ENCODE measurements at places on chromosomes 2 and 18.
A peak's percentile ranks its signal among the peaks of the same experiment; 100 is the strongest.

- DNase-seq, result no peak
These were observed 77.1 kb upstream of the SLC39A10 start for GRCh38 chr2:195579776-195580555.

DNA sequence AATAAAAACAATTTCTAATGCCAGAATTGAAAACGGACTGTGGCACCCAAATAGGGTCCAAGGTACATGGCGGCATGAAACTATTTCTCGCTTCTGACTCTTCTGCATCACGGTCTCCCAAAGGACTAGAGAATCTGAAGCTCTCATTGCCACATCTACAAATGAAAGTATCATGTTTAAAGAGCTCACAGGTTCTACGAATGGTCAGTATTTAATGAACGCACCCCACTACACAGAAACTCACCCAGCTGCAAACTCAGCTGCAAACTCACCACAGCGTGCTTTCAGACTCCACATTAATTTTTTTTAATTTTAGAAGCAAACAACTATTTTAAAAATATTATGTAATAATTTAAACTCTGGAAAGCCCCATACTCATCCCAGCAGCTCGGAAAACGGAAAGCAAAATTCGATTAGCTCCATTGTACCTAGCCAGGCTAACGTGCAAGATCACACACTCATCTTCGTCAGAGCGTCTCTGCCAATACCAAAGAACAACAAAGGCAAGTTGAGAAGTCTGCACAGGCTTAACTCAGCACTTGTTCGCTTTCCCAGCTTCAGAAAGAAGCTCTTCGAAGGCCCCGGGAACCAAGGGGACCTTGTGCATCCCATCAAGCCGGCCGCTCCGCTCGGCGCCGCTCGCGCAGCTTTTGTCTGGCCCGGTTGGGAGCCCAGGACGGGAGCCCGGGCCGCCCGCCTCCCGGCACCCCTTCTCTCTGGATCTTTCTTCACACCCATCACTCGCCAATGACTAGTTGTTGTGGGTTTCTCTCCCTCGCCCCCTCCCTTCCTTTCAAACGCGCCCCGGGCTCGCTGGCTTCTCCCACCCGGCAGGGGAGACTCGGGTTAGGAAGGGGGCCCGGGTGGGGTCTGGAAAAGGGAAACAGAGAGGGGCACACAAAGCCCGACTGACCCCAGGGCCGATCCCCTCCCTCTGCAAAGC, 785 bp downstream of the CLASP1 start:
- peak; percentile 32 for DNase-seq

- DNase-seq, result peak; percentile 10
These were observed 28.2 kb downstream of the BCL2L11 start for GRCh38 chr2:111148925-111149324.

- DNase-seq, result peak; percentile 65
These were observed at the start of gene CYBRD1 for GRCh38 chr2:171522052-171522787. CYBRD1 (plus strand) TSS chr2:171522474; CDS start chr2:171522546, 72 bp downstream.

GRCh38 chr18:34495506-34495905, 214.6 kb upstream of the DTNA start:
- no peak for DNase-seq

DNA sequence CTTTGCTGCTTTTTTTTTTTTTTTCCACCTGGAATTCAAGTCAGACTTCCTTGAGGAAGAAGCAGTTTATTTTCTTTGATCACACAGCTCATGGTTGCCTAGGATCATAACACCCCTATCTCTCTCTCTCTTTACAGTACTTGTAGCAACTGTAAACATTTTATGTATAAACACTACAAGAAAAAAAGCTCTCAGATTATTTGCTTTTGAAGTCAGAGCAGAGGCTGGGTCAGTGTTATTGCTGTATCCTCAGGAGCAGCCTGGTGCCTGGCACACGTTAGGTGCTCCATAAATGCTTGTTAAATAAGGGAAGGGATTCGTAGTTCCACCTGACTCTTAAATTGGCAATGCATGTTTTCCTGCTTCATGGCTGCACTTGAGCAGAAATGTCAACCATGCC, 221.2 kb downstream of the TGIF1 start:
- no peak for DNase-seq

- no peak for DNase-seq
These were observed 2.7 kb upstream of the TNS1 start for GRCh38 chr2:218005486-218005885.

- no peak for DNase-seq
These were observed 86.1 kb upstream of the ITPRID2 start for GRCh38 chr2:181805228-181806038.

DNA sequence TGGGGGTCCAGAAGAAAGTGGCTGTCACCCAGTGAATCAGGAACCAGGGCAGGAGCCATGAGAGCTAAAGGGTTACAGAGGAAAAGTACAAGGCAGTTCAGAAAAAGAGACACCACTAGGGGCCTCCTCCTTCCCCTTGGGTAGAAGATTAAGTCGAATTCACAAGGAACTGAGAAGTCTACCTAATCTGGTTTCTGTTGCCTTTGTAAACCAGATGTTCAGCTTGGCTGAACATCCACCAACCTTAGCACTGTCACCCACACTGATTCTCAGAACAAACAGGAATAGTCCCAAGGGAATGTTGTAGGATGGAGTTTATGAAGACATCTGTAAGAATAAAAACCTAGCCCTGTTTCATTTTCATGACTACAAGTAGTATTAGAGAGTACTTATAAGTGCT, 90.4 kb upstream of the NOSTRIN start:
- DNase-seq, result no peak

DNA sequence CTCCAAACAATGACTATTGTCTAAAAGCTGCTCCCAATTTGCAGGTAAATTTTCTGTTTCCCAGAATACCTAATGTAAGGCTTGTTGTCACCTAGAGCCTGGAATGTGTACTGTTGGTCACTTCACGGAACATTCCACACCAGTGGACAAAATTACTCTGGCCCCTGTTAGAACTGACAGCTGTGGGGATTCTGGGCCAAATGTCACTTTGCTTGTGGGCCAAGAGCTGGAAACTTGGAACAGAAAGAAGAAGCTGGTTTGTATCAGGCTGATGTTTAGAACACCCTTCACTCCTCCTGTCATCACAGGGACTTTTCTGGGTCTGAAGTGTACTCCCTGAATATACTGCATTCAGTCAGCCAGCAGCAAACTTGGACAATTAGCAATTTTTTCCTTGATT, 495.6 kb upstream of the SYT4 start:
- DNase-seq, result no peak

DNA sequence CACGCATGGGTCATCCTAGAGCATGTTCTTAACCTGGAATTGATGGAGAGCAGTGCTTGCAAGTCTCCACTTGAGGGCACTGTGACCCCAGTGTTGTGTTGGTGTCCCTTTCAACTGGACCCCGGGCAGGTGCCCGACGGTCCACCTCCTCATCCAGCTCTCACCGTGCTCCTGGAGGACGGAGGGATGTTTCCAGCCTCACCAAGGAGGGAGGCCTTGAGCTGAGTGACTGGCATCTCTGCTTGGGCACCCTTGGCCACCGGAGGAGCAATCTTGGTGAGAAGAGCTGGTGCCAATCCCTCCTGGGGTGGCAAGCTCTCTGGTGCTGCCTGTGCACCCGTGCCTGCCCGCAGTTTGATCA, 45.4 kb upstream of the ASB18 start:
- no peak for DNase-seq

DNA sequence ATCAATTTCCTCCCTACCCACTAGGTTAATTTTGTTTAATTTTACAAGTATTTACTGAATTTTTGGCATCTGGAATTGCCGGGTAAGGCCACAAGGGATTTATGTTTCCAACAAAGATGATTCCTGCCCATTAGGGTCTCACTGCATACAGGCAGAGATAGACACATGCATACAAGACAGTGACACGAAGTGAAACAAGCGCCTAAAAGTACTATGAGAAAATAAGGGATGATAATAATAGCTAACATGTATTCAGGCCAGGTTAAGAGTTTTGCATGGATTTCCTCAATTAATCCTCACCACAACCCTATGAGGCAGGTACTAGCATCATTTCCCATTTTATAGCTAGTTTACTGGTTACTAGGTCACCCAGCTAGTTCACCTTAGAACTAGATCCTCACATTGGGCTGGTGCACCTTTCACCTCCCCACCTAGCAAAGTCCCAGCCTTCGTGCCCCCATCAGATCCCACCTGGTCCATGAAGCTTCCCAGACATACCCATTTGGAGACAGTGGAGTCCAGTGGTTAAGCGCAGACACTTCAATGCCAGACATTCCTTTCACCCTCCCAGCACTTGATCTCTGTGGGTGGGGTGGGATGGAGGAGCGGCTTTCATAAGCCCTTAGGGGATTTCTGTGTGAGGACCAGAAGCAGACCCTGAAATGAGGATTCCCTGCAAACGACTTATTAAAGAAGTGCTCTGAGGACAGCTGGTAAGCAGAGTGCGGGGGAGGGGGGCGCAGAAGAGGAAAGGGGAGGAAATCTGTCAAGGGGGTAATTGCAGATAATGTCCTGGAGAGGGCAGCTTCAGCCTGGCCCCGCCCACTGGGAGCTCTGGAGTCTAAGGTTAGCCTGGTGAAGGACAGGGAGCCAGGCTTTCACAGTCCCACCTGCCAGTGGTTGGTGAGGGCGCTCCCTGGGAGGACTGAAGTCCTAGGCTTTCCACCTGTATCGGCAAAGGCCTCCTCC, 5.8 kb upstream of the DGUOK start:
- peak; percentile 26 for DNase-seq

DNA sequence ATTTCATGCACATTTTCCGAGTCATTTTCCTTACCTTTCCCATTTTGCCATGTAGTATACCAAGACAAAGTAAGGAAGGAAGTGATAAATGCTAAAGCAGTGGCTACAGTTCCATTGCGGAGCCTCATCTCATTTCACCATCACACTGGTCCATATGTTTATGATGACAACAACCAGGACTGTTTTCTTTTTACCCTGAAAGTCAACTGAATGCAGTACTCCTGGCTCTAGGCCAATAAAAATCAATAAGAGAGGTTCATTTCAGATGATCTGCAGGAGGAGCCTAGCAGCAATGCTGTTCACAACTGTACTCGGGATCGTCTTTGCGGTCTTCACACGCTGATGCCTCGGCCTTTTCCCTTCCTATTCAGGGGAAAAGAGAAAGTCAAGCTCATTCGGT, 4.7 kb downstream of the MGAT4A start:
- DNase-seq, result peak; percentile 16

DNA sequence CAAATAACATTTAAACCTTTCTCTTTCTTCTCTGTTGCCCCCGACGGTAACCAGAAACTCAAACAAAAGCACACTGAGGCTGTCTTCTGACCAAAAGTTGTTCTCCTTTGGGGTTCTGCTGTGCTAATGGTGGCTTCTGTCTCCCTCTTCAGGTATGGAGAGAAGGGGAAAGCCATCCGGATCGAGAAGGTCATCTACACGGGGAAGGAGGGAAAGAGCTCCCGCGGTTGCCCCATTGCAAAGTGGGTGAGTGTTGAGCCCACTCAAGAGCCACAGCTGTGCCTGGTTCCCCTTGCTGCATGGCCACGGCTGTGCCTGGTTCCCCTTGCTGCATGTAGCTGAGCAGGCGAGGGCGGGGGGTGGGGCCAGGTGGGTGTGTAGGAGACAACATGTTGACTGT, 67.4 kb downstream of the BOLA3 start:
- DNase-seq, result no peak

GRCh38 chr2:55026202-55026601, 24.0 kb downstream of the RTN4 start:
- DNase-seq, result no peak

GRCh38 chr18:28794459-28795245, 617.7 kb upstream of the CDH2 start:
- no peak for DNase-seq

- DNase-seq, result peak; percentile 32
These were observed 69.1 kb downstream of the NCAPH start for GRCh38 chr2:96404446-96405373.

GRCh38 chr2:6352906-6353515, 512.7 kb downstream of the CMPK2 start:
- no peak for DNase-seq

DNA sequence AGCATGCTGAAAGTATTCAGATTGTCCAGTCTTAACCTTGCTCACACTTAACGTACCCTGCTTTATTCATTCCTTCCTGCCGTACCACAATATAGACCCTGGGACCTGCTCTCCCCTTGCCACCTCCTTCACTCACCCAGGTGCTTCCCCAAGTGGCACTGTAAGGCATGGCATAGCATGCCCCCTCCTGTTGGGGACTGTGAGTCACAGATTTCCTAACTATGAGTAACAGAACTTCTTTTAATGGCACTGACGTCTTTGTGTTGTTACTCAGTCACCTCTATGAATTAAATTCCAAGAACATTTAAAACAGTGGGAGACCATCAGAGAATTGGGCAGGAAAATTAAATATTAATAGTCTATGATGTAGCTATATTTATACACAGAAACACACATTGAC, 117.2 kb downstream of the CTNNA2 start:
- DNase-seq, result no peak

DNA sequence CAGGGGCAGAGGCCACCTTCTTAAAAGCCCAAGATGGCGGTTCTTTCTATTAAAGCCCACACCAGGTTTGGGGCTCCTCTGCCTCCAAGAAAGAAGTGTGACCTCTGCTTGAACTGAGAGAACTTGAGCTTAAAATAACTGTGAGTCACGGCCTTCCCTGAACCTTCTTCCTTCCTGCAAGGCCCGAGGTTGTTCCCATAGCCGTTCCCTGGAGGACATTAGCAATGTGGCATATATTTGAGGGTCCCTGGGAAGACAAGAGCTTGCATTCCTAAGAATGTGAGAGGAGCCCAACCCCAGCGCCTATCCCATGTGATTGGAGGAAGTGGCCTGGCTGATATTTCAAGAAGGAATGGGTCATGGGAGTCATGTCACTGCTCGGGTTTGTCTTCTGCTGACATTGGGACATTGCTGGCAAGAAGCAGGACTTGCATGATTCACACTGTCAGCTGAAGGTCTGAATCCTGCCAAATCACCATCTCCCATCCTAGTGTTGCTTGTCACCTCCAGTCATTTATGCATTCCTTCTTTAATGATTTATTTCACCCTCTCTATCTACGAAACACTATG, 168.1 kb downstream of the TRIB2 start:
- no peak for DNase-seq

- no peak for DNase-seq
These were observed 39.3 kb downstream of the TSHZ1 start for GRCh38 chr18:75249672-75250470.

GRCh38 chr18:45085916-45086624, 405.4 kb downstream of the SETBP1 start:
- no peak for DNase-seq

GRCh38 chr2:15642011-15642814, 50.5 kb downstream of the DDX1 start:
- DNase-seq, result no peak

DNA sequence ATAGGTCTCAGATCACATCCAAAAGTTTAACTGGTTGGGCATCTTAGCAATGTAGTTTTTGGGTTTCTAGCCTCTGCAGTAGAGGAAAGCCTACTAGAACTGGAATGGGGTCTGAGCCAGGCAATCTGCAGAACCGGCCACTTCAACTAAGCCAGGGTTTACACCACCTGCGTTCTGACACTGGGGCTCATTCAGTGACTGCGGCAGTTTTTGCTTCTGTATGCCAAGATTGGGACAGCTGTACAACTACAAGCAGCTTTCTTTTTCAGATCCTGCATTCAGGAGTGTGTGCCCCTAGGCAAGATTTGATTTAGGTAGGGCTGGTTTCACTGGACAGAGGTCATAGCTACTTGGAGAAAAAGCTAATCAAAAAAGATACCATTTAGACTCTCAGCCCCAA, 43.7 kb upstream of the IGFBP5 start:
- DNase-seq, result no peak

GRCh38 chr2:66433945-66434678, 813 bp upstream of the MEIS1 start:
- DNase-seq, result peak; percentile 84

- no peak for DNase-seq
These were observed 103.3 kb upstream of the NCK2 start for GRCh38 chr2:105641389-105641811.

- no peak for DNase-seq
These were observed 22.0 kb downstream of the CTLA4 start for GRCh38 chr2:203889542-203889941.

- no peak for DNase-seq
These were observed 439.7 kb upstream of the FANCL start for GRCh38 chr2:58680755-58681310.

Measured in NCI-H2227 treated with DMSO at 0.1 percent for 48 hours (cell line).